Lung microvascular endothelial cell (primary cell): ENCODE measurements at places on chromosomes 2 and 18. TPM values are rescaled to one million over a fixed set of nuclear protein-coding genes. Genes with fewer than 3 reads are reported as not detected.
A peak's percentile ranks its signal among the peaks of the same experiment; 100 is the strongest.

DNA sequence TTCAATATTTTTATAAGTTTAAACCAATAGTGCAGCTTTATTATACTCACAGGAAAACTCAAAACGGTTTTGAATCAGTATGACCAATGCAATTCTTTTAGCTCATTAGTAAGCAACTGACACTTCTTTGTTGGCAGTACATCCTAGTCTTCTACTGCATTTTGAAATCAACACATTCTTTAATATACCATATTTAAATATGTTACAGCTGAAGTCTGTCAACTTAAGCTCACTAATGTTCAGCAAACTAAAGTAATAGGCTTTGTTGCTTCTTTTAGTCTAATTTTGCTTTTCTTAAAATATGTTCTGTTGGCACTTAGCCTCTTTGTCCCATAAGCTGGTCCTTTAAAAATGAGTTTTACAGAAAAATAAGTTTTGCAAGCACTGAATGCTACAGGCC lies 55.4 kb upstream of the CCBE1 start:
- DNase-seq = no peak

DNA sequence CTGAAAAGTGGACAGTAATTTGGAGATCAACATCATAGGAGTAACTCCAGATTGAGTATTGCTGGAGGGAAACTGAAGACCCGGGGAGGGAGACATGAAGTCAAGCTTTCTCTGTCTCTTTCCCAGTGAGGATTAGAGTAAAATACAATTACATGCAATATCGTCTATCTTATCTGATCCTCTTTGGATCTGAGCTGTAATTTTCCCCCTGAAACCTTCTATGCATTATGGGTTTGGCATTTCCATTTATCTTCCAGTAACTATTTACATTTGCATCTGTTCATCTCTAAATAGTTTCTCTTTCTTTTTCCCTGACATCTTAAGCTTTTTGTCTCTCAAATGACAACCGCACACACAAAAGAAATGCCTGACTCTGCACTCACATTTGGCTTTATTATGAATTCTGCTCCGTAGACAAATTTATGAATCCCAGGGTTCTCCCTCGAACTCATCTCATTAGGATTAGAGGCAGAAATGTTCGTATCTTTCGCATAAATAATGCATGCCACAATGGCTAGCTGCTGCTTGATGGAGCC lies 113.1 kb downstream of the SPP2 start:
- DNase-seq = no peak

DNA sequence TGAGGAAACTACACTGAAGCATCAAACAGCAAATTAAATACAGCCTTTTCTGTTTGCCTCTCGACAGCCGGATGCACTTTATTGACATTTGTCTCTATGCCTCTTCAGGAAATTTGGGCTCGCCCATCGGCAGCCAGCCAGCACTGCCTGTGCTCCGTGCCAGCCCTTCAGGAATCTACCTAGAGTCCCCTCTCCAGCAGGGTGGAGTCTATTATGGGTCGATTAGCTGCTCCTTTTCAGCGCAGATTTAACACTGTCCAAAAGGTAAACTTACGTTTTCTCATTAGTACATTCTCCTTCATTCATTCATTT lies 91.5 kb downstream of the MYCN start:
- no peak for DNase-seq

- no peak for DNase-seq
These were observed 1.2 kb downstream of the SATB2 start for GRCh38 chr2:199456383-199457146.

DNA sequence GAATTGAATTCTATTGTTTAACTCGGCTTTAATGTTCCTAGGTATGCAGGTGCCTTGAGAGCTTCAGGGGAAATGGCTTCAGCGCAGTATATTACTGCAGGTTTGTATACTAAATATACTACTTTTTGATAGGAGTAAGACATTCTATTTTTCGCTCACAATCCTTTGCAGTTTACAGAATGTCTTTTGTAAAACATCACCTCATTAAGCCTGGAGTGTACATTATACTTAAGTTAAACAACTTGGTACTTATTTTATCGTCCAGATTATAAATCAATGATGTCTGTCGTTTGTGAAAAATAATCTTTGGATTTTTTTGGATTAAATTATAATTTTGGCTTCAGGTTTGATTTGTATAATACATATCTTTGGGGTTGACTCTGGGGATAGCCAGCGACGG lies 34.4 kb downstream of the USP14 start:
- no peak for DNase-seq

GRCh38 chr18:26630596-26630995 lies 82.2 kb upstream of the KCTD1 start:
- no peak for DNase-seq

- DNase-seq = peak; percentile 19
These were observed 5.3 kb upstream of the VPS4B start for GRCh38 chr18:63427558-63427957.

DNA sequence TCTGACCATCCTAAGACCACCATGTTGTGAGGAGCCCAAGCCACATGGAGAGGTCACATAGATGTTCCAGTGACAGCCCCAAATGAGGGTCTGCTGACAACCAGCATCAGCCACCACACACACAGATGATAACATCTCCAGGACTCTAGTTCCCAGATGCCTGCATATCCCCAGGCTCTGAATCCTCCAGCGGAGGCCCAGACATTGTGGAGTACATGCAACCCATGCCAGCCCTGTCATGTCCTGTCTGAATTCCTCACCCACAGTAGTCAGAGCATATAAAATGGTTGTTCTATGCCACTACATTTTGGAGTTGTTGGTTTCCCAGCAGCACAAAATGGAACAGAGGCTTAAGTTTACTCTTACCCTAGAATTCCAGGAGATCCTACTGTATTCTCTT lies 122.0 kb upstream of the SLC35G4 start:
- no peak for DNase-seq

DNA sequence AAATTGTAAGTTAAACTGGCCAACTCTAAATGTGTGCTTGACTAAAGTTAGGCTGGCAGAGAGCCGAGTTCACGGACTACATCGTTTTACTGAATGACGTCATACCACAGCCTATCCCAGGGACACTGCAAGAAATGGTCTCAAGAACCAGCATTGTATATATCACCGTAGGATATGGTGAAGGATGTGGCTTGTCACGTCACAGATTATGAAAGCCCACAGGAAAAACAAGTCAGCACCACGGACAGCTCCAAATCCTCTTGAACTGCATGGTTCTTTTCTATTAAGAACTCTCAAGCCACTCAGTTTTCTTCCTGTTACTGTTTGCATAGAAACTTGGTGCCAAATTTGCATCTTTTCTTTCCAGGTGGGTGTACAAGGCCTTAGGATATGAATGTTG lies 85.1 kb upstream of the ACAA2 start:
- peak; percentile 74 for DNase-seq

DNA sequence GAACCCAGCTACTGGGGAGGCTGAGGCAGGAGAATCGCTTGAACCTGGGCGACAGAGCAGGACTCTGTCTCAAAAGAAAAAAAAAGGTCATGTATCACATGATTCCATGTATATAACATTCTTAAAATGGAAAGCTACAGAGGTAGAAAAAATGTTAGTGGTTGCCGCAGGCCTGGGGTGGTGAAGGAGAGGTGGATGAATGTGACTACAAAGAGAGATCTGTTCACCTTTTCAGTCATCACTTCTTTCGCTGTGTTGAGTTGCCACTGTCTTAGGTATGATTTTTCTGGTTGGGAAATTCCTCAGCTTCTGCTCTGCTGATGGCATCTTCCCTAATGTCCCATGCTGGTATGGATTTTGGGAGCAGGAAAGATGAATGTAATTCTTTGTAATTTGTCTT lies 5.3 kb upstream of the SNRNP27 start:
- no peak for DNase-seq

GRCh38 chr2:20227894-20228505 lies 3.1 kb upstream of the SDC1 start:
- no peak for DNase-seq

GRCh38 chr2:50221106-50221505 lies 810.8 kb downstream of the NRXN1 start:
- no peak for DNase-seq

DNA sequence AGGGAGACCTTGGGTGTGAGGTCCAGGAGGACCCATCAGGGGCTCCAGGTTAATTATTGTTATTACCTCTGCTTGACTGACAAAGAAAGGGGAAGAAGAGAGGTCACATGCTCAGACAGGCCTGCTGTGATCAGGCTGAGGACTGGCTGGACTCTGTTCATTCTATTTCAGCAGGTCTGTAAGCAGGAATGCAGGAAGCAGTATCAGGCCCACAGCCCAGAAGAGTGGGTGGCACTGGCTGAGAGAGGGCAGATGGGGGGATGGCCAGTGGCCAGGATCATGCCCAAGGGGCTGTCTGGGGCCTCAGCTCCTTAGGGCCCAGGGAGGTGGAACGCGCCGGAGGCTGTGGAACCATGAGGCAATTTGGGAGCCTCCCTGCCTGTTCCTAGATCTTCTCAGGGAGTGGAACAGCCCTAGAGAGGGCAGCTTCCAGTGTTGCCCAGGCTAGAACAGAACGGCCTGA lies 43.7 kb upstream of the ZBTB7C start:
- DNase-seq = no peak

DNA sequence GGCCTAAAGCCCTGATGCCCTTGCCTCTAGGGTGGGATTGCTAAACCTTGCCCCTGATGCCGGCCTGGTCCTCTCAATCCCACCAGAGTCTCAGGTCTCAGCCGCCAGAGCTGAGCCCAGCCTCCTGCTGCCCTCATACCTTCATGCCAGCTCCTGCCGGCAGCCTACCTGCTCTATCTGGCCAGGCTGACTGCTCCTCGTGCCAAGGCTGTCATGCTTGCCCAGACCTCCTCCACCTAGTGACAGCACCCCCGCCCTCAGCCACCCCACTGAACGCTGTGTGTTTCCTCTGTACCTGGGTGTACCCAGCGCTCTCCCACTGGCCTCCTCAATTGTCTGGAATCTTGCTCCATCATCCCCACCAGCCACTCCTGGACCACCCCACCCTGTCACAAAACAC lies 120.1 kb downstream of the CACNB4 start:
- DNase-seq = no peak

- DNase-seq = peak; percentile 39
These were observed 176.3 kb downstream of the ZFP36L2 start for GRCh38 chr2:43049836-43050801.

DNA sequence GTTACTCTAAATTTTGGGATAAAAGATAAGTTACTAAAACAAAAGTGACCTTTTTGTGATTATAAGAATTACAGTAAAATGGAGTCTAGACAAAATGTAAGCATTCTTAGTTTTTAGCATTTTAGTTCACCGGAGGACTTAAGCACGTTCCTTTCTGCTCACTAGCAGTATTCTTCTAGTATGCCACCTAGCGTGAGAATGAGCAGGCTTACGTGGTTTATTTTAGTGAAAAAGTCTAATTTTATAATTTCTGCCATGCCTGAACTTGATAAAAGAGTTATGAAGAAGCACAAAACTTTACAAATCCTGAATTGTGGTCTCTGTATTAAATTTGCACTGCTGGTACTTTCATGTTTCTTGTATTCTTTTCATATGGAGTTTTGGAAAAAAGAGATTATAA lies 12.6 kb upstream of the OTX1 start:
- no peak for DNase-seq

DNA sequence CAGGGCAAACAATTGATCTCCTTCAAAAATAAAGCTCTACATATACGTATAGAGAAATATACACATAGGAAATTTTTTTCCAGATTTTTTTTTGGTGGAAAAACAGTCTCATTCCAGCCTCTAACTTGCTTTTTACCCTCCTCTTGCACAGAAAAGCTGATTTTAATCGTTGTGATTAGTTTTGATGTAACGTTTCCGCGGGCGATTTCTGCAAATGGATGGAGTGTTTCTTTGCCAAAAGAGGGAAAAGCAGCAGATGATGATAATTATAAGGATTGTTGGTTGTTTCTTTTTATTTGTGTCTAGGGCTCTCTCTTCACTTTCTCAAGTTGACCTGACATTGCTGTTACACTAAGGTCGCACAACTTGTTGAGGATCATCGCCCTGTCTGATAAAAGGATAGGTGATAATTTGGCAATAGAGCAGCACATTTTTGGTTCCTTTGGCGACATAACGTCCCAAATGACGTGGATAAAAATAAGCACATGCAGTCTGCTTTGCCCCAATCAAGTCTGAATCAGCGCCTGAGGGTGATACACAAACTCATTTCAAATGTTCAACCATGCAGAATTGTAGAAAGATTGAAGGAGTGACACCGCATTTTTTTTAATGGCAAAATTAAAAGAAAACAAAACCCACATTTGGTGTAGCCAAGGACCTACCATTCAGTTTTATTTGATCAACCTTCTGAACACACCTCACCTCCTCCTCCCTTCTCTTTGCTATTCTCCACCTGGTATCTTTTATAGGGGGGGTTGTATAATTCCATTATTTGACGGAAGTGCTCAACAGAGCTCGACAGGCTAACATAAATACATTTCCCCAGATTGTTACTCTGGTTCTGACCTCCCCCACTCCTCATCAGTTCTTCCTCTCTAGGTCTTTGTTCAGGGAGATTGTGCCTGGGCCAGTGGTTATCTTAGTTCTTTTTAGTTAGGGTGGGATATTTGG lies 109.6 kb upstream of the KCTD1 start:
- DNase-seq = no peak

DNA sequence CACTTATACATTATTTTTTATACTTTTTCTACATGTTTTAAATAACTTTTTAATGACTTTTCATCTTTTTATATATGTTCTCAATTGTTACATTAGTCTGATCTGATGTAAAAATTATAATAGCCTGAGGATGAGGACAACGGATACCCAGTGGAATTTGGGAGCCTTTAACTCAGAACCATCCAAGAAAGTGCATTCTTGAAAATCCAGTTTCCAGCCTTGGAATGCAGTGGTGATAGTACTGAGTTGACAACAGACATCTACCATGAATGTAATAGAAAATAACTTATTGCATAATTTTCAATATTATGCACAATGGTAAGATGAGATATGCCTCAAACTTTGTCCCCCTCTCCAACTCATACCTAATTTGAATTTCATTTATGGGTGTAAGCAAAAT lies 120.7 kb upstream of the ZC3H15 start:
- DNase-seq = no peak

DNA sequence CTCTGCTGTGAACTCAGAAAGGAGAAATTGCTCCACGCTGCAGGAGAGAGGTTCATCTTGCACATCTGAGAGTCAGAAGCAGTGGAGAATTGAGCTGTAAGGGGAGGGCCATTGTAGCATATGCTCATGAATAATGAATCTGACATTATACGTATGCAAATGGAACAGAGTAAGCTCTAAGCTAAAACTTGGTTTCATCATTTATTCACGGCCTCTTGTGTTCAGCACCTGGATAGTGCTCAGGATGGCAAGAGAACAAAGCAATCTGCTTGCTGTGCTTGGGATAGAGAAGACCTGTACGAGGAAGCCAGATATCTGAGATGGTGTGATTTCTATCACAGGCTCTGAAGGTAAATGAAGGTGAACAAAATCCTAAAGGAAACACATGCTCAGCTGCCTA lies 87.9 kb upstream of the GCFC2 start:
- no peak for DNase-seq

- no peak for DNase-seq
These were observed 47.2 kb downstream of the CDC42EP3 start for GRCh38 chr2:37623971-37624900.

The ZAP70 gene
- total RNA-seq = under 0.01 TPM in 1 of 2 replicates, not detected in the other

The ABCB11 gene
- under 0.01 TPM in 1 of 2 replicates, not detected in the other for total RNA-seq

The KCNS3 gene
- total RNA-seq = 0.20 and 0.65 TPM in 2 replicates

The DIPK1C gene
- not detected in 2 replicates for total RNA-seq

The IL1B gene
- 0.22 TPM in 1 of 2 replicates, not detected in the other for total RNA-seq
